Inflammatory macrophage (primary cell): ENCODE measurements at places on chromosomes 1 and 21.

DNA sequence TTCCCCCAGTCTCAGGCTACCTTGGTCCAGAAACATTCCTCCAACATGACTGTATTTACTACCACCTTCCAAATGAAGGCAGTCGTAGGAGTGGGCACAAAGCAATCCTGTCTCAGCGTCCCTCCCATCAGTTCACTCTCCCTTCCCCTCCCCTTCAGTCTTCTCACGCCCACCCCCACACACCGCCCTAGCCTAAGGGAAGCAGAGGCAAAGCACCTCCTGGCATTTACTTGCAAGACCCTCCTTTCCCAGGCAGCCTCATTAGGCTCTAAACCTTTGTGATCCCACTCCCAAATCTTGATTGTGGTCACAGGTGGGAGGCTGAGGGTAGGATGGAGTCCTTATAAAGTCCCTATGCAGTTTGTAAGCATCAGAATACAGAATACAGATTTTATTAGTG is 23.9 kb upstream of the LPAR3 start:
- no peak for DNase-seq

DNA sequence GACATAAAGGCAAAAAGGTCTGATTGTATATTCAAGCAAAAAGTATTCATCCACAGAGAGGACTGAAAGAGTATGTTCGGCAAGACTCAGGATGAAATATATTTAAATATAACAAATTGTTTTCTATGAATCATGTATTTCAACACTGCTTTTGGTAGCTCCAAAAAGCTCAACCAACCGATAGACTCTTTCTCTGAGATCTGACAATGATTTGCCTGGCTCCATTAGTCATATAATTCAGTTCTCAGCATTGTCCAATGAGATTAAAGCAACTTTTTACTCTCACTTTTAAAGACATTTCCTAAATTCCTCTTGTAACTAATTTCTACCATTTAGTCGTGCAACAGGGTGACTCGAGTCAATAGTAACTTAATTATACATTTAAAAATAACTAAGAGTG is 319.1 kb upstream of the GREM2 start:
- no peak for DNase-seq

- DNase-seq = no peak
Measured at GRCh38 chr1:55117941-55118340, 78.6 kb downstream of the PCSK9 start.

GRCh38 chr1:2381741-2382620 is 9.4 kb downstream of the MORN1 start:
- DNase-seq = peak; percentile 62

GRCh38 chr1:6585841-6586240 is 6.0 kb downstream of the ZBTB48 start:
- DNase-seq = no peak

- DNase-seq = peak; percentile 81
Measured at GRCh38 chr1:61828805-61829204, 86.5 kb downstream of the PATJ start.

GRCh38 chr1:195097316-195097715 is 1510.9 kb downstream of the KCNT2 start:
- DNase-seq = no peak

DNA sequence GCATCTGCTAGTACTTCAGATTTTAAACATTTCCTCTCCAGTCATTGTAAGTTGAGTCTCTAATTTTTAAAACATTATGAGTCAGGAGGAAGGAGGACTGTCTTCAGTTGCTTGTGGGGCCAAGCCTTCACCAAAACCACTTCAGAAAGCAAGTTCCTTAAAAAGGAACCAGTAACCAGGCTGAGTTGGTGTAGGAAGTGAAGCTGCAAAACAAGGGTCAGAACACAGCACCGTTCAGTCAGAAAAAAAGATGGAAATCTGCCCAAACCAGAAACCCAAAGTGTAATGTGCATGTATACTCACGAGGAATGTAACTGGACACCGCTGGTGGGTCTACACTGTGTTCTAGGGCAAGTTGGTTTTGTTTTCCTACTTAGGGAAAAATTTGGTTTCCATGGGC is 402.1 kb downstream of the SETD4 start:
- DNase-seq = peak; percentile 83

DNA sequence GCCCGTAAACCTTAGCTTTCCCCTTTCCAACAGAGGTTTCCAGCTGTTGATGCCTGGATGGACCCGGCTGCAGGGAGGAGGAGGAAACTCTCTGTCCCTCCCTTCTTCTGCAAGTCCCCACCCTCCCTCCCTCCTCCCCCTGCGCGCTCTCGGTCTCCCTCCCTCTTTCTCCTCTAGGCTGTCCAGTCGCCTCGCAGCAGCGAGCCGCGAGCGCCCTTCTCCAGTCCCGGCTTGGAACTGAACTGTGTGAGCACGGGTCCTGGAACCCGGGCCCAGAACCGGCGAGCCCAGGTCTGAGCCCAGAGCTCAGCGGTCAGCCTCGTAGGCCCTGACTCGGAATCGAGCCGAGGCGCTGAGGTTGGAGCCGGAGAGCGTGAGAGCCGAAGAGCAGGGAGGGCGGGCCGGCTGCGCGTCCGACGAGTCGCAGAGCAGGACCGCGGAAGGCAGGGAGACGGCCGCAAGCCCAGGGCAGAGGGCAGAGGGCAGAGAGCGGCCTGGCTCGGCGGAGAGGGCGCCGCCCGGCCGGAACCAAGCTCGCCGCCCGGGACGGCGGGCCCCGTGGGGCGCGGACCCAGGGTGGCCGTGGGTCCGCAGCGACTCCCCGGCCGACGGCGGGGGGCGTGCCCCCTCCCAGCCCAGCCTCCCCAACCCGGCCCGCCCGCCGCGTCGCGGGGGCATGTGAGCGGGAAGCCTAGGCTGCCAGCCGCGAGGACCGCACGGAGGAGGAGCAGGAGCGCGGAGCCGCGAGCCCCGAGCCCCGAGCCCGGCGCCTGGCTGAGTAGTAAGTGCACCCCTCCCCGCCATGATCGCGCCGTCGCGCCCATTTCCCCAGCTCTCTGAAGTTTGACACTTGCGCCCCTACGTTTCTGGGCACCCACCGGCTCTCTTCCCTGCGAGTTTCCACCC is at the start of gene SOX13:
SOX13 (plus strand) TSS at position 185 of the 906 bp plus-strand sequence. CDS start 39,801 bp downstream, outside the sequence.
- DNase-seq = peak; percentile 65

- DNase-seq = no peak
Measured at GRCh38 chr1:29123887-29124365, at the start of gene TMEM200B. Gene TMEM200B (minus strand): TSS chr1:29123903. CDS start chr1:29121828, 2,075 bp downstream.

DNA sequence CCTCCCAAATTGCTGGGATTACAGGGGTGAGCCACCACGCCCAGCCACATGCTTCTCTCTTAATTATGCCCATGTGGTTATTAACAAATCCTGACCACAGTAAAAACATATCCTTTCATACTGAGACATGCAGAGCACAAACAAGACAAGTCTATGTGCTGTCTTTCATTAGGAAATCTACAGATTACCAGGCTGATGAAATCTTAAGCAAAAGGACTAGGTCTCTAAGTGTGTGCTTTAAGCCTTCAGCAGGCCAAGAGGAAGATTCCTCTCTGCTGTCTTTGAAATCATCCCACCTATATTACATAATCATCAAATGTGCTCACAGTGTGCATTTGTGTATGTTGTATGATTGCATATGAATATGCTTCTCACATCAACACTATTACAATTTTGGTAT is 419.3 kb downstream of the KCTD3 start:
- DNase-seq = no peak

GRCh38 chr21:34732388-34732821 is 63.6 kb downstream of the CLIC6 start:
- no peak for DNase-seq

DNA sequence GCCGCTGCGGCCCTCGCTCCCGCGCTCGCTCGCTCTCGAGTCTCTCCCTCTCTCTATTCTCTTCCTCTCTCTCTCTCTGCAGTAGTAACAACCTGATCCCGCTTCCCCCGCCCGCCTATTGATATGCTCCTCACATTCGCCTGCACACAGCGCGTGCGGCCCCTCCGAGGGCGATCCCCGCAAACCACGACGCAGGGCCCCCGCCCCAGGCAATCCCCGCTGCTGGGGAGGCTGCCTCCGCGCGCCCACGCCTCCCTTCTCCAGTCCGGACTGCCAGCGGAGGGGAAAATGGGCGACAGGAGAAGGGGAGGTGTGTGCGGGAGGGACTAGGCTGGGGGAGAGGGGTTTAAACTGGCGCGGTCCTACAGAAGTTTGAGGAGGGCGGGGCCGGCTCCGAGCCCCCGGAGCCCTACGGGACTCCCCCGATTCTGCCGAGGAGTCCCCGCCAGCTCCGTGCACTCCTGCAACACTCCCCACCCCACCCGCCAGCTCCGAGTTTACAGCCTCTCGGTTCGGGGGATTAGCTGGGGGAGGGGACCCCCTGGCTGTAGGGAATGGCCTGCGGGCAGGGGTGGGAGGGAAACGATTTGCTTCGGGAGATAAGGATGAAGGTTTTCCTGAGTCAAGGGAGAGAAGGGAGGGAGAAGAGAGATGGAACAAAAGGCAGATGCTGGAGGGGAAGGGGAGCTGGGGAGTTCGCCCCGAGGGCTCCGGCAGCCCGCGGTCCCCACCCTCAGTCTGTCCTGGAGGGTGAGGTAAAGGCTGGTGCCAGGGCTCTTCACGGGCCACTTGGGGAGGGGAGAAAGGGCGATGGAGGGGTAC is 66.6 kb downstream of the SYT2 start:
- no peak for DNase-seq

- DNase-seq = no peak
Measured at GRCh38 chr1:39733161-39733560, 5.5 kb upstream of the PPIE start.

DNA sequence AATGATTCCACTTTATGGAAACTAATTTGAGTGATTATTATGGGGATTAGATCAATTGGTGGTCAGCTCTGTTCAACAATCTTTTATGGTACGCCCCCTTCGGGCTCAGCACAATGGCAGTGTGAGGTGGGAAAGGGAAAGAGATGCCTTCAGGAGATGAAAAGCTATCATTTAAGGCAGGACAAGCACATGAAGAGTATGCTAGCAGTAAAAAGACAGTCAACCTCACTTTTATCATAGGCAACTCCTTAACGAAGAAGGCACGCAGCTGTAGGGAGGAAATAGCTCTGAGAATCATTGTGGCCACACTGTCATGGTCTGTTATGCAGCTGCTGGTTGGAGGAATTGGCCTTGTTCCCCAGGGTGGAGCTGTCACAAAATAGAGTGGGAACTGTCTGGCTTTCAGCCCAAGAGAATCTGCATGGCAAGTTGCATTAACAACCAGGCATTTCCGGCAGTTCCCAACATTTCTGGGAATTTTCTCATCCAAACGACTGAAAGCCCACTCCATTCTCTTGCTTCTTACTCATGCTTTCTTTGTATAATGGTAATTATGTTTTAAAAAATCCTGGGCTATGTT is 54.4 kb upstream of the BCL10 start:
- no peak for DNase-seq

GRCh38 chr1:84192681-84193080 is 48.6 kb downstream of the PRKACB start:
- no peak for DNase-seq

GRCh38 chr1:229886636-229887035 is 180.4 kb upstream of the GALNT2 start:
- no peak for DNase-seq

DNA sequence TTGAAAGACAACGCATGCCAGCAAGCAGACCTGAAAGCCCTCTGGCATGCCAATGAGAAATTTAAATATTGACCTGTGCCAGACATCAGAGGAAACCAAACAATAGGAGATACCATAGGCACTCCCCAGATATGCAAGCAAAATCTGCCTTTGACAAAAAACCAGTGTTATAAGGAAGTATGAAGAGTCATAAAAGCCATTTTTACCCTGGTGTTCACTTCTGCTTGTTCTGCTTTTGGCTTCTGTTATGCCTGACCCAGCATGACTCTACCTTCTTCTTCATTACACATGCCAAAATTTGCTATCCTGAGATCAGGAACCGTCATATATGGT is 26.4 kb downstream of the NPHS2 start:
- DNase-seq = no peak

GRCh38 chr1:185871627-185872150 is 137.5 kb downstream of the HMCN1 start:
- DNase-seq = no peak

DNA sequence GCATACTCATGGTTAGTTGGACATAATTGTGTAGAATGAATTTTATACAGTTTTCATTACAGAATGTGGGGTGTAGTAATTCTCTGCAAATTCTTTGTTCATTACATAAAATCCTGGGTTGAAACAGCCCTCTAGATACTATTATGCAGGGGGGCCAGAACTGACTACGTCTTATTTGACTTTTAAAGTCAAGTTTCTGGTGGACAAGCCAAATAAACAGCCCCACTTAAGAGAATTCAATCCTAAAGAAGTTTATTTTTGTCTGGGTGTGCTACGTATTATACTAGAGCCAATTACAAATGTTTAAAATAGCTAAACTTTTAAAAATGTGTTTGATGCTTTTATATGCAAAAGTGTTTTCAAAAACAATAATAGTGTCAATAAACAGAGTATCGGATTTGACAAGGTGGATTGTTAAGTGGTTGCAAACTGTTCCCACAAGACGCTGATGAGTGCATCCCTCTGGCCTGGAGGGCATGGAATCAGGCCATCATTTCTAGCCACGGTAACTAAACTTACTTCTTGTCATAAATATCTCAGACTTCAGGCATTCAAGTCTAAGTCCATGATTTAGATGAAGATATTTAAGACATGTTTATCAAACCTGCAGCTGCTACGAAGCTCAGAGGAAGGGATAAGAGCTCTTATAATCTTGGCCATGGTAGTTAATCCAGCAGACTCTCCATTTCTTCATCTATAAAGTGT is 646.3 kb downstream of the KIF26B start:
- no peak for DNase-seq

DNA sequence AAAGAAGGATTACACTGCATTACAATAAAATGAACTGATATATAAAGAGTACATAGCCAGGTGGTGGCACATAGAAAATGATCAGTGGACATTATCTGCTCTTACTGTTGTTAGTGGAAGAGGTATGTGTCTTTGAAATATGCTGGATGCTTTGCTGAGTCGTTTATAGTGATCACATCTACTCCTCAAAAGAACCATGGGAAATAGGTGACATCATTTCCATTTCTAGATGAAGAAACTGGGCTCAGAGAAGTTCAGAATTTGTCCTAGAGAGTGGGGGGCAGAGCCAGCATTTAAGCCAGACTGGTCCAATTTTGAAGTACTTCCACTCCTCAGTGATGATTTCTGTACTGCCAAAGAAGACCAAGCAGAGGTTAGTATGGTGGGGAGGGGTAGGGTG is 34.0 kb upstream of the BACH1 start:
- no peak for DNase-seq

- DNase-seq = peak; percentile 41
Measured at GRCh38 chr1:108893141-108893530, 16.4 kb downstream of the GPSM2 start.
